CD4-positive, alpha-beta T cell treated with Interleukin-15 for 4 hours (primary cell): ENCODE measurements at places on chromosomes 2 and 18.

DNA sequence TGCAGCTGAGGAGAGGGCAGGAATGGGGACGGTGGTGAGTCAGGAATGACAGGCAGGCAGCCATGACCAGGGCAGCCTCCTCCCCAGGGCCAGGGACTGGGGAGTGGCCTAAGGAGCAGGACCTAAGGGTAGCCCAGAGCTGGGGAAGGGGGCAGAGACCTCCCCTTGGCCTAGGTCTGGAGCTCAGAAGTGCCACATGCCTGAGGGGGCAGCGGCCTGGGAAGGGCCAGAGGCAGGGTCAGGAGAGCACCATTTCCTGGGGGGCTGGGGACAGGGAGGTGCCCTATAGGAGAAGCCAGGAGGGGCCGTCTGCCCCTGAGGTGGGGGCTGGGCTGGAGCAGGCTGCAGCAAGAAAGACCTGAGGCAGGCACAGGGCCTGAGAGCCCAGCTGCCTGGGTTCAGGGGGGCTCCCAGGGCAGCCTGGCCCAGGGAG, 20.9 kb downstream of the CFLAR start:
- DNase-seq: no peak

GRCh38 chr2:47339745-47340541, 63.0 kb upstream of the MSH2 start:
- no peak for DNase-seq

DNA sequence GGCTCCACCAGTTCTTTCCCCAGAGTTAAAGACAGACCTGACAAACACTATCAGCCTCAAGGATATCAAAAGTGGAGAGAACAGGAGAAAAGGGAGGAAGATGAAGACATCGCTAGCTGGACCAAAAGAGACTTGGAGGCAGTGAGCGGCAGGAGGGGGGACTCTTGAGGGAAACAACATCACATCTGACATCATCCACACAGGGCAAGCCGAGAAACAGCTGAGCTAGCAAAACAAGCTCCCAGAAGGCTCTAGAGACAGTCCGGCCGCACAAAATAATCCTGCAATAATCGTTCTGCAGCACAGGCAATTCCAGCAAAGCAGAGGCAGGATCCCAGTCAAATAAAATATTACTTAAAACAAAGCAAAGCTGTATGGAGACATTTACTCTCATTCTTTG, 239.8 kb downstream of the EN1 start:
- DNase-seq: no peak

DNA sequence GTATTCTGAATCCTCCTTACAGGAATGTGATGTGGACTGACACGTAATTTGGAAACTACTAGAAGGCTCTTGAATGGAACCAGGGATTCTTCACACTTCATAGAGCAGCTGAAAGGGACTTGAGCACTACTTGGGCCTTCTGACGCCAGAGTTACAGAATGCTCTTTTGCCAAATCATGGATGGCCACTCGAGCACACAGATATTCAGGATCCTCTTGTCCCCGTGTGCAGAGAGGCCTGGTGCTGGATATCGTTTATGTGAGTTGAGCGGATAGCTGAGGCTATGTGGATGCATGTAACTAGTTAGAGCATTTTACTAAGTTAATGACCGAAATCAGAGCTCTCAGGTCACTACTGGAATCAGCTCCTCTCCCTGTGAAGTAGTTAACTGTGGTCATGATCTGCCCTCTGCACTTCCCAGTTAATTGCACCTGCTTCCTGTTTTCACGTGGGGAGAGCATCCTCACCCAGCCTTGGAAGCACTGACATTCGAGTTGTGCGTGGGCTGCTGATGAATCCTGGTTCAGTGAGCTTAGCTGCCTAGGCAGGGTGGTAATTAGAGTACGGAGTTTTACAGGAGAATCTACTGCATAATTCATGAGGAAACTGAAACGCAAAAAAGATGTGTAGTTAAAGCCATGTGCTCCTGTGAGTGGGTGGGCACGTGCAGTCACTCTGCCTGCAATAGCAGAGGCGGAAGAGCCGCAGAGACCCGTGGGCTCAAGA, 5.2 kb upstream of the TPO start:
- DNase-seq: no peak

DNA sequence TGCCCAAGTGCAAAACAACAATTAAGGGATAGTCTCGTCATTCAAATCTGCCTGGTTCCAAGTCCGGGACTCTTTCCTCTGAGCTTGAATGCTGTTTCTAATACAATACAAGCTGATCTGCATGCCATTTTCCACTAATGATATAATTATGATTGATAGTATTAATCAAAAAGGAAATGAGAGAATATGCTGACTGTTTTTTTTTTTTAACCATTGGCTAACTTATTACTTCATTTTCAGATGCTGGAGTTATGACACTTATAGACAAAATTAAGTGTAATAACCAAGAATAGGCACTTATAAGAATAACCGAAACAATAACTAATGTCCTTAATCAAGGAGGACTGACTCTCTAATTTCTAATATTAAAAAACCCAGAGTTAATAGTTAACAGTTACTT, 343.6 kb downstream of the LPIN1 start:
- DNase-seq: no peak

DNA sequence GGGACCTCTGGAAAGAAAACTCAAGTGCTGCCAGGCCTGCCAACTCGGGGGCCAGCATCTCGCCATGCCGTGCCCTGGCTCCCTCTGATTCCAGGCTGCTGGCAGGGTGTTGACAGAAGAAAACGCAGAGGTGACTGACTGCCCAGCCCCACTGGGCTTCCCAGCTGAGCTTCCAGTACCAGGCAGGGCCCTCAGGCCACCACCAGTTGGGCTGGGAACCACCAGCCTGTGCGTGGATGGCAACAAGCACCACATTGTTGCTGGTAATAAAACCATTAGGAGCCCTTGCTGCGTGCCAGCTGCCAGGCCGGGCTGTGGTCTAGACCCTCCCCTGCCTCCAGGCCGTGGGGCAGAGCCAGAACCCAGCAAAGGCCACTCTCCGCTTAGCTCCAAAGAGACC, 9.2 kb downstream of the DNMT3A start:
- no peak for DNase-seq

GRCh38 chr2:67985586-67985985, 77.2 kb downstream of the C1D start:
- DNase-seq: no peak

GRCh38 chr18:48080546-48080945, 150.1 kb upstream of the SMAD2 start:
- DNase-seq: no peak

DNA sequence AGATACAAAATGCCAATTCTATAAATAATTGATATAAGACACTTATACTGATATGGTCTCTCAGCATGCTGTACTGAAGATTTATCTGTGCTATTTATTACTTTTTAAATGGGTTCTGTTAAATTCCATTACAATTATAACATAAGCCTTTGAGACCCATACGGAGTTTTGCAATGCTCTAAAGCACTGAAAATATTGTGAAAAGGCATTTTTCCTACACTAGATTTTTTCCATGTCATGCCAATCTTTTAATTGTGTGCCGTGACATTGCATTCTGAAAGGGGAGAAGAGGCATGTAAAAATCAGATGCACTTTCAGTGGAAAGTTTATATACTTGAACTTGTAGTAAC, 46.5 kb downstream of the EFEMP1 start:
- no peak for DNase-seq

- no peak for DNase-seq
Observed at GRCh38 chr2:40361478-40361877, 90.4 kb downstream of the SLC8A1 start.
